ENCODE measurements at places on chromosomes 11 and 22.

DNA sequence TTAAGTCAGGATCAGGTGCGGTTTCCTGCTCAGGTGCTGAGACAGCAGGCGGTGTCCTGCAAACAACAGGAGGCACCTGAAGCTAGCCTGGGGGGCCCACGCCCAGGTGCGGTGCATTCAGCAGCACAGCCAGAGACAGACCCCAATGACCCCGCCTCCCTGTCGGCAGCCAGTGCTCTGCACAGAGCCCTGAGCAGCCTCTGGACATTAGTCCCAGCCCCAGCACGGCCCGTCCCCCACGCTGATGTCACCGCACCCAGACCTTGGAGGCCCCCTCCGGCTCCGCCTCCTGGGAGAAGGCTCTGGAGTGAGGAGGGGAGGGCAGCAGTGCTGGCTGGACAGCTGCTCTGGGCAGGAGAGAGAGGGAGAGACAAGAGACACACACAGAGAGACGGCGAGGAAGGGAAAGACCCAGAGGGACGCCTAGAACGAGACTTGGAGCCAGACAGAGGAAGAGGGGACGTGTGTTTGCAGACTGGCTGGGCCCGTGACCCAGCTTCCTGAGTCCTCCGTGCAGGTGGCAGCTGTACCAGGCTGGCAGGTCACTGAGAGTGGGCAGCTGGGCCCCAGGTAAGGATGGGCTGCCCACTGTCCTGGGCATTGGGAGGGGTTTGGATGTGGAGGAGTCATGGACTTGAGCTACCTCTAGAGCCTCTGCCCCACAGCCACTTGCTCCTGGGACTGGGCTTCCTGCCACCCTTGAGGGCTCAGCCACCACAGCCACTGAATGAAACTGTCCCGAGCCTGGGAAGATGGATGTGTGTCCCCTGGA is at the start of gene MYO7A:
MYO7A (plus strand) TSS at position 327 of the 772 bp plus-strand sequence. CDS start 2,389 bp downstream, outside the sequence.
- no peak for DNase-seq

DNA sequence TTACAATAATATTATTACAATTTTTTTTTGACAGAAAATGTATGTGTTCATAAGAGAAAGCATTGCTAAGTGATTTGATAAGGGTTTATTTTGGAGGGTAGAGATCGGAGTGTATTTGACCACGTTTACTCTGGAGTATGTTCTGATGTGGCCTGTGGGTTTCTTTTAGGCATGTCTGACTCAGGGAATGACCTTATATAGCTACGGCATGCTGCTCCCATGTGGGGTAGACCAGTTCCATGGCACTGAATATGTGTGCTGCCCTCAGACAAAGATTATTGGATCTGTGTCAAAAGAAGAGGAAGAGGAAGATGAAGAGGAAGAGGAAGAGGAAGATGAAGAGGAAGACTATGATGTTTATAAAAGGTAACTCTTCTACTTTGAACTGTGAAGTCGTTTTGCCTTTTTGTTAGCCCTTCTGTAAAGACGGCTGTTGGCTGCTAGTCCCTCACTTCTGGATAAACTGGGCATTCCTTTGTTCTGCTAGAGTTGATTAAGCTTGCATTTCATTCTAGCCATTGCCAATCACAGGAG is 38.1 kb upstream of the ST14 start:
- DNase-seq, result no peak

GRCh38 chr22:44070029-44070428 is 45.9 kb downstream of the PARVB start:
- no peak for DNase-seq

DNA sequence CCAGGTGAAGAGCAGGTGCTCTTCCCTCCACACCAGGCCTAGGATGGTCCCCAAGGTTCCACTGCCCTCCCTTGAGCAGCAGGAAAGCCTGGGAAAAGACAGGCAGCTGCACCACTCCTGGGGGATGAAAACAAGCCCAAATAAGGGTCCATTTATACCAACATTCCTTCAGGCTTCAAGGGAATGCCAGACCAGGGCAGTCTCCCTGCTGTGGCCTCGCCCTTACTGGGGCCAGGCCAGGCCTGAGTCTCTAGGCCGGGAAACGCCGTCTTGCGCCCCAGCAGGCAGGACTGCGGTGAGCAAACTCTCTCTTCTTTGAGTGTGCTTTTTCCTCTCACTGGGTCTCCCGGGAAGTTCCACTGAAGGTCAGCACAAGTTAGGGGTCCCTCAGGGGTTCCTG is 443.5 kb downstream of the SOX6 start:
- DNase-seq, result no peak

GRCh38 chr11:8586184-8586583 is 7.8 kb downstream of the STK33 start:
- DNase-seq, result no peak

- no peak for DNase-seq
These were observed 16.4 kb downstream of the SLN start for GRCh38 chr11:107695446-107695845.

GRCh38 chr11:18313965-18314763 is 7.8 kb downstream of the HPS5 start:
- no peak for DNase-seq
